Bronchus fibroblast of lung (primary cell): ENCODE measurements at places on chromosomes 2 and 18. TPM values are rescaled to one million over a fixed set of nuclear protein-coding genes. Genes with fewer than 3 reads are reported as not detected.

The TMEM169 gene
- total RNA-seq: 0.45 and 1.0 TPM in 2 replicates

The FOXD4L1 gene
- not detected in 2 replicates for total RNA-seq

The SP140 gene
- 0.74 and 2.0 TPM in 2 replicates for total RNA-seq

The CRYBA2 gene
- total RNA-seq: not detected in 2 replicates

The DSC1 gene
- total RNA-seq: not detected in 2 replicates

The AGAP1 gene
- total RNA-seq: 3.9 and 4.6 TPM in 2 replicates
